ENCODE measurements at places on chromosomes 4 and X. TPM values are rescaled to one million over a fixed set of nuclear protein-coding genes. Genes with fewer than 3 reads are reported as not detected.

Gene PAGE3
- polyA plus RNA-seq = not detected

Gene ZNF595
- 71.9 TPM for polyA plus RNA-seq

Gene GIMD1
- polyA plus RNA-seq = not detected

Gene HMGN5
- polyA plus RNA-seq = 3.6 TPM

Gene IL15
- 16.6 TPM for polyA plus RNA-seq

Gene SASH3
- 89.4 TPM for polyA plus RNA-seq

Gene F11
- polyA plus RNA-seq = not detected

Gene ZNF330
- polyA plus RNA-seq = 28.5 TPM

Gene SYN1
- polyA plus RNA-seq = not detected

Gene ADH7
- not detected for polyA plus RNA-seq

Gene SPANXN3
- not detected for polyA plus RNA-seq

Gene MAGED4
- 10.2 TPM for polyA plus RNA-seq

Gene GABRG1
- not detected for polyA plus RNA-seq

Gene ARHGAP36
- not detected for polyA plus RNA-seq

Gene MAGEA2
- polyA plus RNA-seq = not detected

Gene ARSH
- polyA plus RNA-seq = not detected

Gene PDE6B
- 28.9 TPM for polyA plus RNA-seq

Gene IL1RAPL1
- polyA plus RNA-seq = not detected

Gene MAOA
- polyA plus RNA-seq = not detected

Gene CTAG1A
- not detected for polyA plus RNA-seq

Gene TMEM35A
- not detected for polyA plus RNA-seq

Gene DSPP
- polyA plus RNA-seq = not detected

Gene ARHGAP6
- 0.12 TPM for polyA plus RNA-seq

Gene RAB9B
- polyA plus RNA-seq = 0.26 TPM

Gene SLC4A4
- polyA plus RNA-seq = not detected

Gene NLRP2B
- polyA plus RNA-seq = not detected

Gene OPHN1
- not detected for polyA plus RNA-seq

Gene CT45A3
- polyA plus RNA-seq = not detected

Gene SOWAHB
- polyA plus RNA-seq = not detected

Gene SEPSECS
- polyA plus RNA-seq = 3.0 TPM

Gene CCKAR
- not detected for polyA plus RNA-seq

Gene MID2
- polyA plus RNA-seq = 0.31 TPM

Gene PLRG1
- 122 TPM for polyA plus RNA-seq

Gene MTTP
- polyA plus RNA-seq = not detected

Gene MAGEA1
- not detected for polyA plus RNA-seq

Gene LIN54
- polyA plus RNA-seq = 3.1 TPM

Gene TBX22
- polyA plus RNA-seq = not detected

Gene NDST3
- polyA plus RNA-seq = not detected

Gene ALPK1
- 4.8 TPM for polyA plus RNA-seq

Gene AMBN
- polyA plus RNA-seq = not detected

Gene RIBC1
- polyA plus RNA-seq = 0.31 TPM

Gene PRR27
- polyA plus RNA-seq = not detected

Measured in naive B cell (primary cell).